ENCODE measurements at places on chromosomes 1 and 21.

DNA sequence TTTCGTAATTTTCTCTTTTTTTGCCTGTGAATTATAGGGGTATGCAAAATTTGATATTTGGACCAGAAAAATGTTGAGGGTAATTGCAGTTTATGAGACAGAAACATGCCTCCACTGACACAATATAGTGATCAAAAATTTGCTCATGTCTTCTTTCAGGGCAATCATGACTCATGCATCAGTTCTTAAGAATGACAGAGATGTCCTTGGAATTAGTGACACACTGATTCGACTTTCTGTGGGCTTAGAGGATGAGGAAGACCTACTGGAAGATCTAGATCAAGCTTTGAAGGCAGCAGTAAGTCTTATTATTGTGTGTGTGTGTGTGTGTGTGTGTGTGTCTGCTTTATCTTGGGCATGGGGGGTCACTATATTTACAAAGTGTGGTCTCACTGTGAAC lies 27.5 kb downstream of the CTH start:
- peak; percentile 42 for DNase-seq

GRCh38 chr1:41377397-41377796 lies 16.2 kb downstream of the FOXO6 start:
- DNase-seq = no peak

DNA sequence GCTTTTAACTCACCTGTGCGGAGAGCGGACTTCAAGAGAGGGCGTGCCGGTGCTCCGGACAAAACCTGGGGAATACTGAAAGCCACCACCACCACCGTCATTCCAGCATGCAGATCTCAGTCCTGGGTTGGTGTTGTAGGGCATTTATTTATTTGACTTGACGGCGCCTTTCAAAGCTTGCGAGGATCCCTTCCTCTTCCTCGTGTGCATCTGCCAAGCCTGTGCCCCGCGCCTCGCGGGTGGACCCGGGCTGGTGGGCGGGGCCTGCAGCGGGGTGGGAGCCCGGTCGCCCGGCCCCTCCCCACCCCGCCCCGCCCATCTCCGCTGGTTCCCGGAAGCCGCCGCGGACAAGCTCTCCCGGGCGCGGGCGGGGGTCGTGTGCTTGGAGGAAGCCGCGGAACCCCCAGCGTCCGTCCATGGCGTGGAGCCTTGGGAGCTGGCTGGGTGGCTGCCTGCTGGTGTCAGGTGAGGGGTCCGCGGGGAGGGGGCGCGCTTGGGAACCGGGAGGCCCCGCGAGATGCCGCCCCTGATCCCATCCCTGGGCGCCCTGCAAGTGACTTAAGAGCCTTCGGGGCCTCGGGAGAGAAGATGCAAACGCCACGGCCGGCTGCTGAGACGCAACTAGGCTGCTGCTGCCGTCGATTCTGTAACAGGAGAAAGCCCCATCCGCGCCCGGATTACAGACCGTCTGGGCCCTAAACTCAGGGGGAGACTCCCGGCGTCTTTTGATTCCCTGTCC lies at the start of gene IL10RB:
IL10RB (plus strand) TSS at position 318 of the 739 bp plus-strand sequence; CDS start at position 417, 99 bp downstream.
- DNase-seq = peak; percentile 67

DNA sequence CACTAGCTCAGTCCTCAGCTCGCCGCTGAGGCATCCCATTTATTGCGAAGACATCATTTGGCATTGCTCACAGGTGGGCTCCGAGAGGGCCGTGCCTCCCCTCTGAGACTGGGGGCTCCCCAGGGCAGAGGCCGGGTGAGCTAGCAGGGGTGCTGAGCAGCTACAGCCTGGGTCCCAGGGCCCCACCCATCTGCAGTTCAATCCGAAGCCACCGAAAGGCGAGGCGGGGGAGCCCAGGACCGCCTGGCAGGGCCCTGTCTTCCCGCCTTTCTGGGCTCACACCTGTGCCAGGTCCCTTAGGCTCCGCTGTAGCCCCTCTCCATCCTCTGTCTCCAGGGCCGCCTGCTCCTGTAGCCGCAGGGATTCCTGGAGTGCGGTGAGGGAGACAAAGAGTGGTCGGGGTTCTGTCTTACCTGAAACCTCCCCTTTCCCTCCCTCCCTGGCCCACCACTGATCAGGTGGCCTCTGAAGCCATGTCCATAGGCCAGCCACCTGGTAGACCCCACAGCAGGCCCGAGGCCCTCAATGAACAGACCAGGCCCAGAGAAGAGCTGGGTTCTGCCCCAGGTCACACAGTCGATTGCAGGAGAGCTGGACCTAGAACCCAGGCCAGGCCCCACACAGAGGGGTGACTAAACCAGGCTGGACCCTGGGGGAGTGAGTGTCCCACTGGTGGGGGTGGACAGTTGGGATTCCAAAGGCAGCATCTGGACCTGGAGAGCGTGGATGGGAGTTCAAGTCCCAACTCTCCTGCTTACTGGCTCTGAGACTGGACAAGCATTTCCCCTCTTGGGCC lies 18.1 kb upstream of the NBPF1 start:
- DNase-seq = no peak

- peak; percentile 99 for DNase-seq
Measured at GRCh38 chr21:27423038-27423437, 456.1 kb upstream of the ADAMTS5 start.

GRCh38 chr1:2228694-2229036 lies 546 bp downstream of the SKI start:
- DNase-seq = no peak

GRCh38 chr1:67342076-67342890 lies 34.6 kb downstream of the IL12RB2 start:
- DNase-seq = no peak

GRCh38 chr1:16464917-16465625 lies 24.5 kb downstream of the NECAP2 start:
- peak; percentile 75 for DNase-seq

DNA sequence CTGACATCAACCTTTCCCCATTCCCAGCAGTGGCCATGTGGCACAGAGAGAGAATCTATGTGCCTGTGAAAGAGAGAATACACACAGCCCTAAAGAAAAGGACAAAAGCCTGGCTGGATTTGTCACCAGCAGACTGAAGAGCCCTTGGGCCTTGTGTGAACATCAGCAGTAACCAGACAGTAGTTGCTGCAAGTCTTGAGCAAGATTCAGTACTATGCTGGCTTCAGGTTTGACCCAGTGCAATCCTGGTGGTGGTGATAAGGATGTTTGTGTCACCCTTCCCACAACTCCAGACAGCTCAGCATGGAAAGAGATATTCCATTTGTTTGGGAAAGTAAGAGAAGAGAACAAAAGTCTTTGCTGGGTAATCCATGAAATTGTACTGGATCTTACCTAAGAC lies 28.4 kb upstream of the GBP6 start:
- no peak for DNase-seq

GRCh38 chr1:33985656-33986055 lies 121.8 kb downstream of the HMGB4 start:
- DNase-seq = peak; percentile 69

DNA sequence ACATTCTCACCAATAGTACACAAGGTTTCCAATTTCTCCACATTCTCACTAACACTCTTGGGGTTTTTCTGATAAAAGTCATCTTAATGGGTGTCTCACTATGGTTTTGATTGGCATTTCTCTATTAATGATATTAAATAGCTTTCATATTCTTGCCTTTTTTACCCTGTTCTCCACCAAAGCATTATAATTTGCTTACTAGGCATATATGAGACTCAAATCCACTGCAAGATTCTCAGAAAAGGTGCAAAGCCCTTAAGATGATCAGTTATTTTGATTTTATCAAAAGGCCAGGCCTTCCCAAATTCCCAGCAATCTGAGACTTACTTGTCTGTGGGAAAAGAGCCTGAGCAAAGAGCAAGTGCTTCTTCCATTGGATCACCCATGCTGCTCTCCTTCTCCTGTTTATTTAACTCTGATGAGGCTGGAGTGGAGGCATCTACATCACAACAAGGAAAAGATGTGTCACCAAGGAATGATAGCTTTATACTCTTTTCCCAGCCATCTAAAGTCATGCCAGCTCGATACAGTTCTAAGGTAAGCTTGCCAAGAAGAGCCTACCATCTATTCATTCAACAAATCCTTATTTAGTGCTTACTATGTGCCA lies 24.6 kb downstream of the CLSPN start:
- DNase-seq = peak; percentile 49

DNA sequence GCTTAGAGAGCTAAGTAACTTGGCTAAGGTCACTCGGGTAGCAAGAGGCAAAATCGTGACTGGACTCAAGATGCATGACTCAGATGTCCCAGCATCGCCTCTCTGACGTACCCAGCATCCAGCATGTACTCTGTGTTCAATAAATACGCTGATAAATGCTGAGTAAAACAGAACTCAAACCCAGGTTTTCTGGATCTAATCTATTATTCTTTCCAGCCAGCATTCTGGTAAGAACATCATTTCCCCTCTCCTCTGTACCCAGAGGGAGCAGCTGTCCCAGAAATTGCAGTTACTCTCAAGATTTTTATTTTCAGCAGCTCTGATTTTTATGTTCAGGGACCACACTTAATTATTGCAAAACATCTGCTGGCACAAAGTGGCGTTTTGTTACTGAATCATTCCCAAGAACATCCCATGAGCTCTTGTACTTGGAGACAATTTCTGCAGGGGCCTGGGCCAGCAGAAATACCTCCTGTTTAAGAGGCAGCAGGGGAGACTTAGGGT lies 249.0 kb downstream of the PRDM2 start:
- DNase-seq = no peak

- no peak for DNase-seq
Measured at GRCh38 chr1:178266619-178267066, 172.7 kb downstream of the RASAL2 start.

- DNase-seq = no peak
Measured at GRCh38 chr1:53629101-53629691, 109.8 kb downstream of the GLIS1 start.

GRCh38 chr1:58780836-58781452 lies 2.9 kb downstream of the JUN start:
- DNase-seq = peak; percentile 29

DNA sequence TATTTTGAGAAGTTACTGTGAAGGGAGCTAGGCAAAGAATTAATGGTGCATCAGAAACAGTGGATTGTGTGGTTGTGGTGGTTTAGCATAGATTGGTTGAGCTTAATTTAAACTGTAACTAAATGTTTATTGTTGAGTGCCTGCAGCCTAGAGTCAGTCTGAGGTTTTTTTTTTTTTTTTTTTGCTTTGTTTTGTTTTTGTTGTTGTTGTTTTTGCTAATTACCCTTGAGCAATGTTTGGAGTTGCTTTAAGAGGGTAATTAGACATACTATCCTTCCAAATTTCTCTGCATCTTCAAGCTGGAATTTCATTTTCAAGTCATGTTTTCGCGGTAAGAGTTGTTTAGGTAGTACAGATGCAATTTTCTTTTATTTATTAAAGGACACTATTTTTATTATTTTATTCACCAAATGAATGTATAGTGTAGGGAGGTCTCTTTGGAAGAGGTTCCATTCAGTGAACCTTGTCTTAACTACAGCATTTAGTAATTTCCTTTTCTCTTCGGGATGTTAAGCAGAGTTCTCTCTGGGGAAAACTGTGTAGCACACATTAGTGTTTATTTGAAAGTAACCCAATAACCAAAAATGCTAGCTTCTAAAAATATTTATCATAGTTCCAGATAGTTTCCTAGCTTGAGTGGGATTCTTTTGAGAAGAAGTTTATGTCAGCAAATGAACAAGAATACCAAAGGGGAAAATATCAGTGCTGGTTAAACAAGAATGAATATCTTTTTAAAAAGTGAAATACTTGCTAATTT lies 82.3 kb downstream of the CLIC4 start:
- DNase-seq = peak; percentile 39

GRCh38 chr1:6075748-6076147 lies 30.1 kb downstream of the KCNAB2 start:
- DNase-seq = peak; percentile 20

GRCh38 chr1:97869441-97869840 lies 51.4 kb downstream of the DPYD start:
- no peak for DNase-seq

- no peak for DNase-seq
Measured at GRCh38 chr1:86997538-86997937, 83.1 kb downstream of the HS2ST1 start.

- peak; percentile 22 for DNase-seq
Measured at GRCh38 chr1:214856843-214857242, 225.7 kb upstream of the KCNK2 start.

Measured in EH (cell line).